NCI-H2081 (cell line): ENCODE measurements at places on chromosomes 7 and 10.
A peak's percentile ranks its signal among the peaks of the same experiment; 100 is the strongest.

DNA sequence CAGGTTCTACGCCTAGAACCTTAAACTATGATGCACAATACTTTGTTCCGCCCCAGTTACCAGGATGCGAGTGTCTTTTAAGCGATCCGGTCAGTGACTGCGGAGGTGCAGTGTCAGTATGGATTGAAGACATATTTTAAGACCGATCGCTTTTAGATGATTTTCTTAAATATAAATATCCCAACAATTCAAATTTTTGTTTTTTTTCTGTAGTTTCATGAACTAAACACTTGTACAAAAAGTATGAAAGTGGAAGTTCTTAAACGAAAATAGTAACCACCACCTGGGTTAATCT lies 835 bp downstream of the COMMD3 start:
- DNase-seq = no peak

- peak; percentile 39 for DNase-seq
These were observed 39.2 kb upstream of the NANOS1 start for GRCh38 chr10:118990326-118990725.

DNA sequence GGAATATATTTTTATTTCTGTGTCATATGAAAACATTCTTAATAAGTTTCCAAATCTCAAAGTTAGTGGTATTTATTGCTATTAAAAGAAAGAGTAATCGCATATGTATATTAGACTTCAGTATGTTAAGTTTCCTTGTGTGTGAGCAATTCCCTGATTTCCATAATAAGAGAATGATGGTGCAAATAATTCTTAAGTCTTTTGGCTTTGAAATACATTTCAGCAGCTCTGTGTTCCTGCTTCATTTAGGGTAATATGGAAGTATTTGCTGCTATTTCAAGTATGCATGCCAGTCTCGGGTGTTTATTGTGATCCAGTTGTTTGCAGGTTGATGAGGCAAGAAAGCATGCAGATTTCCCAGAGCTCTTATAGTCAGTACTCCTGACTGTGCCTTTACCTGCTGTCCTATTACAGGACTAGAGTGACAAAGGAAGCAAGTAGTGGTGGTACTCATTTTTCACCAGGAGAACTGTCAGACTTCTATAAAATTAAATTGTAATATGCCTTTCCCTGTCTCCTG lies 43.7 kb downstream of the FGFBP3 start:
- DNase-seq = no peak

DNA sequence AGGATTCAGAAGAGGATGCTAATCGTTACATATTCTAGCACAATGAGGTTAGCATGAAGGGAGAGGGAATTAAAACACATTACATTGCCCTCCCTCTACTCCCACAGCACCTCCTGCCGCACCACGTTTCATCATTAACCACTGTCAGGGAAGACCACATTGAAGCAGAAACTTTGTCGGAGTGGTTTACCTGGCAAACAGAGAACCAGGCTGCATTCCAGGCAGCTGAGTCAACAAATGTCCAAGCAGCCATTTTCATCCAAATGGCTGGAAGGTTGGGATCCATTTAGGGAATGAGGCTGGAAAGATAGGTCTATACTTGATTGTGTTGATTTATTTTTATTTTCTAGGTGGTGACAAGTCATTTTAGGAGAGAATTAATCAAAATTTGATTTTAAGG lies 273.6 kb downstream of the DYNC1I1 start:
- DNase-seq = peak; percentile 99

DNA sequence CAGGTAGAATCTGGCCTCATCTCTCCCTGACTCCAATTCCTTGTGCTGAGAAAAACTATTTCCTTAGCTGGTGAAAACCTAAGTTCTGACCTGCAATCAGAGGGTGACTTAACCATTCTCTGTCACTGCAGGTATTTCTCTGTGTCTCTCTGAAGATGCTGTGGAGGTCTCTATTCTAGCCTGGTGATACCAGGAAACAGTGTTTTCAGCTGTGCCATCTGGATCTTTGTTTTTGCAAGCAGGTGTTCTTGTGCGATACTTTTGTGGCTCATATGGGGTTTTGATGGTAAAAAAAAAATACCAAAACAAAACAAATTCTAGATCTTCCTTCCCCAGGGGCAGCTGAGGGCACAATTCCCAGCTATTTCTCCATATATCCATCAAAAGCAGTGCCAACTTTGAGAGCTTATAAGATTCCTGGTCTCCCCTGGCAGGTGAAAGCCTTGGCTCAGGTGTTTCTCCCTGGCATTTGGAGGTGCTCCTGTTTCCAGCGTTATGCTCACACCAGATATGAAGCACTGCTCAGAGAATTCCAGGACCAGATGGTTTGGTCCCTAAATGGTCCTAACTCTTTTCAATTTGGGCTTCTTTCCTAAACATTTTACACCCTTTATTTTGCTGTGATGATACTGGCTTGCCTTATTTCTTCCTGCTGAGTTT lies 9.9 kb upstream of the NPVF start:
- DNase-seq = no peak

GRCh38 chr10:22148961-22149360 lies 68.9 kb downstream of the EBLN1 start:
- no peak for DNase-seq

- DNase-seq = peak; percentile 37
These were observed 142.3 kb downstream of the VPS50 start for GRCh38 chr7:93374345-93374940.

- DNase-seq = no peak
These were observed 51.4 kb upstream of the ANLN start for GRCh38 chr7:36338256-36338655.

- peak; percentile 15 for DNase-seq
These were observed 370.2 kb downstream of the PHF14 start for GRCh38 chr7:11343818-11344413.

DNA sequence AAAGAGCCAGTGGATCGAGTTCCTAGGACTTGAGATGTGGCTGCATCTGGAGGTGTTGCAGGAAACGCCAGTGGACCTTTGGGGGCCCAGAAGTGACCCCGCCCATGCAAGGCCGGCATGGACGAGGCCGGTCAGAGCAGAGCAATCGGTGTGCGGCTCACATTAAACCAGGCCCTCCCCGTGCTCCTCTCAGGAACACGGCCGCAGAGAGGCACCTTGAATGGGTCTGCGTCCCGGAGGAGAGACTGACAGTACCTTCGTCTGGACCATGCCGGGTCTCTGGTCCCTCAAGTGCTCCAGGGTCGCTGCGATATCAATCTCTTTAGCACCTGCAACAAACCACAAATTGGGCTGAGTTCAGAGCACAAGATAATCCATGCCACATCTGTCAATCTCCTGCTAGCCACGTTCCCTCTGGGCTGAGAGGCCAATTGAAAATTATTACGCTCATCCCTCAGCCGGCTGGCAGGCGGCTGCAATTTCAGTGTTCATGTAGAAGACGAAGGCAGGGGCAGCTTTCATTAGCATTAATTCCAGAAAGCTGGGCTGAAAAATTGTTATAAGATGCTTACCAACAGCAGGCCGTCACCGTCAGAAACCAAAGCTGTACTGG lies 212.0 kb downstream of the DNAJB6 start:
- no peak for DNase-seq

DNA sequence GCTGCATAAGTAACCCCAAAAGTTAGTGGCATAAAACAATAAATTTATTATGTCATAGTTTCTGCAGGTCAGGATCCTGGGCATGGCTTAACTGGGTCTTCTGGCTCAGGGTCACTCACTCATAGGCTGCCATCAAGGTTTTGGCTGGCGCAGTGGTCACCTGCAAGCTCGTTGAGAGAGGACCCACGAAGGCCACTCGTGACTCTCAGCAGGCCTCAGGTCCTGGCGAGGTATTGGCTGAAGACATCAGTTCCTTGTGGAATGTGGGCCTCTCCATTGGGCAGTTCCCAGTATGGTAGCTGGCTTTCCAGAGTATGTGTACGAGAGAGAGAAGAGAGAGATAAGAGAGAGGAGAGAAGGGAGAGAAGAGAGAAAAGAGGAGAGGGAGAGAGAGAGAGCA lies 138.3 kb upstream of the KLF14 start:
- DNase-seq = no peak

GRCh38 chr10:98391578-98391991 lies 23.4 kb downstream of the PYROXD2 start:
- no peak for DNase-seq

DNA sequence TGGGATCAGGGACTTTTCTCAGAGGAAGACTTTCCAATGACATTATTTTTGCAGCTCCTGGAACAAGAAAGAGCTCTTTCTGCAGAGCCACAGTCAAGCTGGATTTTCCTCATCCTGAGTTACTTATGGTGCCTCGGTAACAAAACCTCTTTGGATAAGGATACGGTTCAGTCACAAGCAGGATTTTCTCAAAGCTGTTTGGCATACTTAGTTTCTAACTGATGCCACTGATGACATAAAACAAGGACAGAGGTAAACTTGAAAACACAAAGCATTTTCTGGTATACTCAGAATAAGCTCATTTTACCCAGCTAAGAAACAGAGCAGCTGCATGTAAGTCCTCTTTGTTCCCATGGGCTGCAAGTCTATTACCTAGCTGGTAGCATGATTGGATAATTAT lies 340.9 kb upstream of the MEOX2 start:
- DNase-seq = no peak

- no peak for DNase-seq
These were observed 554 bp downstream of the FRA10AC1 start for GRCh38 chr10:93701866-93702209.

GRCh38 chr7:5578495-5578894 lies 154.9 kb upstream of the TNRC18 start:
- DNase-seq = no peak

- DNase-seq = no peak
These were observed 86.7 kb upstream of the HDAC9 start for GRCh38 chr7:18408868-18409267.

GRCh38 chr7:46603780-46604179 lies 682.7 kb upstream of the IGFBP3 start:
- no peak for DNase-seq

GRCh38 chr7:47358944-47359588 lies 222.8 kb downstream of the TNS3 start:
- no peak for DNase-seq

DNA sequence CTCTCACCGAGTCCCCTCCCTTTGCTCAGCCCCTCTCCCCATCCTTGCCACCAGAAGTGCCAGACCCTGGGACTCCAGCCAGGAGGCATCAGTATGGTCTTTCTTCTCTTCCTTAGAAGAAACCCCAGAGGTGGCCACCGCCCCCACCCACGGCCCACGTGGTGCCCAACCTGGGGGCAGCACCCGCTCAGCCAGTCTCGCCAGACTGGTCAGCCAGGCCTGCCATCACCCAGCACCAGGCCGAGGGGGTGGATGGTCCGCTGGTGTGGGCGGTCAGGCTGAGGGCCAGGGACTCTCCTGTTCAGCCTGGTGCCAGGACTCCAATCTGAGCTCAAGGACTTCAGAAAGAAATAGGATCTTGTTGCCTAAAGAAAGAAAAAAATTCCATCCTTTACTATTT lies 5.8 kb upstream of the CLDN4 start:
- no peak for DNase-seq

DNA sequence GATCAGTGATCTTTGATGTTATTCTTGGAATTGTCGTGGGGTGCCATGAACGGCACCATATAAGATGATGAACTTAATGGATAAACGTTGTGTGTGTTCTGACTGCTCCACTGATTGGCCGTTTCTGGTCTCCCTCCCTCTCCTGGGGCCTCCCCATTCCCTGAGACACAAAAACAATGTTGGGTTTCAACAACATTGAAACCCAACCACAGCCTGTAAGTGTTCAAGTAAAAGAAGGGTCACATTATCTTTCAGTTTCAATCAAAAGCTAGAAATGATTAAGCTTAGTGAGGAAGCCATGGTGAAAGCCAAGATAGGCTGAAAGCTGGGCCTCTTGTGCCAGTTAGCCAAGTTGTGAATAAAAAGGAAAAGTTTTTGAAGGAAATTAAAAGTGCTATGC lies 19.5 kb downstream of the EN2 start:
- DNase-seq = no peak

DNA sequence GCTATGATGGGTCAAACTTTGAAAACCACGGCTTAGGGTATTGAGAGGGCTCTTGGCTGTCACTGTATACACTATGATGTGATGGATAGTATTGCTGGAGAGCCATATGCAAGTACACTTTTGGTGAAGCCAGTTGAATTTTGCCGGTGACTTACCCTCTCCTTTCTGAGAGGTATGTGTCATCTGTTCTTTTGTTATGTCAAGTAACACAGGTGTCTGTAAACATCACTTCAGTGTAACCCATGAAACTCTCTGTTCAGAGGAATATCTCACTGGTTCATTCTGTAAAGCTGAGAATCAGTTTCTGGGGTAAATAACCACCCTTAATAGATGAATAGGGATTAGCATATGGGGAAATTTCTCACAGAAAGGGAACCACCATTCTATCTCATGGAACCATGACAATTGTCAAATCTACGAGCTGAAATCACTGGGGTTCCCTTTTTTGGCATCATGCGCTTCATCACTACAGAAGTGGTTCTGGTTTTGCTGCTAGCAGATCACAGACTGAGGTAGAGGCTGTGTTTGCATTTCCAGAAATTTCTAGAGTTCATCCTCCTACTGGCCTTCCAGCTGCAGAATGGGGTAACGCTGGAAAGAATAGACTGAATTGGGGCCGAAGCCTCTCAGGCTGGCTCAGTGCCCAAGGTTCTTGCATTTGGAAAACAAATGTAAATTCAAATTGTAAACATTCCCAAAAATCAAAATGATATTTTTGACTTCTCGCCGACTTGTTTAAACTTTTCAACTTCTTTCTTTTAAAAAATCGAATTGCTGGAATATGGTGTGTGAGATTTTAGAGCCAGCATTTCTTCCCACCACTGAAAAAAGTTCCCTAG lies 83.3 kb upstream of the CREB5 start:
- no peak for DNase-seq

GRCh38 chr10:27223964-27224363 lies 16.6 kb downstream of the ACBD5 start:
- DNase-seq = peak; percentile 14
